Activated CD4-positive, alpha-beta T cell treated with anti-CD3 and anti-CD28 coated beads for 24 hours (primary cell): ENCODE measurements at places on chromosomes 13 and 19.

DNA sequence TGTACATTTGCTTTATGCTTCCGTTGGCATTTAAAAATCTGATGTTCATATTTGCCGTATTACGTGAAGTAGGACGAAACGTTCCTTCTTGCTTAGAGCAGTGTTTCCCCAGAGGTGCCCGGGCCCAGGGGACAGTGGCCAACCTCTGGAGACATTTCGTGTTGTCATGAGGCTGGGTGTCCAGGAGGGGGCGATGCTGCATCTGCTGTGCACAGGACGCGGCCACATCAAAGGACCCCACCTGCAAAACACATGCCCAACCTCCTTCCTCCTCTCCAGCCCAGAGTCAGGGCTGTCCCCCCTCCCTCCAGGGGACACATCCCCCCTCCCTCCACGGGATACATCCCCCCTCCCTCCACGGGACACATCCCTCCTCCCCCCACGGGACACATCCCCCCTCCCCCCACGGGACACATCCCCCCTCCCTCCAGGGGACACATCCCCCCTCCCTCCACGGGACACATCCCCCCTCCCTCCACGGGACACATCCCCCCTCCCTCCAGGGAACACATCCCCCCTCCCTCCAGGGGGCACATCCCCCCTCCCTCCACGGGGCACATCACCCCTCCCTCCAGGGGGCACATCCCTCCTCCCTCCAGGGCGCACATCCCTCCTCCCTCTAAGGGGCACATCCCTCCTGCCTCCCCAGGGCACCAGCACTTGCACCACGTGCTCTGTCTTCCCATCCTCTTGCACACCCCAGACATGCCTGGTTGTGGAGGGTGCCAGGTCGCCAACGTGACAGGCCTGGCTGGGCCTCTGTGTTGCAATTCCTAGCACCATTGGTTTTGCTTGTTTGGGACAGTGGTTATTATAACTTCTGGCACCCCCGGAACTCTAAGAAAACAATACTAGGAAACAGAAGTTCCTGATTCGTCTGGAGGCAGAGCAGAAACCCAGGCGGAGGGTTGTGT is 46.7 kb downstream of the GAS6 start:
- DNase-seq, result peak; percentile 89

- no peak for DNase-seq
Observed at GRCh38 chr13:91660076-91660415, 261.6 kb downstream of the GPC5 start.

DNA sequence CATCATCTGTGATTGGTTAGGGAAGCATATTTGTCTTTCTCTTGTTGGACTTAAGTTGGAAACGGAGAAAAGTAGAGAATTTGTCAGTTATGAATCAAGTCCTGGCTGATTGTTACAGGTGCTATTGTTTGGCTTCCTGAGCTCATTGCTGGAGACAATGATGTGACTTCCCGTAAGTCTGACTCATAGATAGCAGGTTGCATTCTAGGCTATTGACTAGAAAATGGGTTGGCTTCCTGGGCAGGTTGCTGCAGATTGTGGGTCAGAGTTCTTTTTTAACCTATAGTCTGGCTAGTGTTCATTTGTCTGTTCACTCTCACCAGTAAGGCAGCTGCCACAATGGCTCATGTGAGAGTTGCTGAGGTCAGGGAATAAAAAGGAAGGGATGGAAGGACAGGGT is 101.5 kb downstream of the CCNA1 start:
- DNase-seq, result no peak

- no peak for DNase-seq
Observed at GRCh38 chr13:59674616-59675015, 489.1 kb downstream of the DIAPH3 start.

- DNase-seq, result no peak
Observed at GRCh38 chr19:6278740-6279619, 795 bp downstream of the MLLT1 start.

DNA sequence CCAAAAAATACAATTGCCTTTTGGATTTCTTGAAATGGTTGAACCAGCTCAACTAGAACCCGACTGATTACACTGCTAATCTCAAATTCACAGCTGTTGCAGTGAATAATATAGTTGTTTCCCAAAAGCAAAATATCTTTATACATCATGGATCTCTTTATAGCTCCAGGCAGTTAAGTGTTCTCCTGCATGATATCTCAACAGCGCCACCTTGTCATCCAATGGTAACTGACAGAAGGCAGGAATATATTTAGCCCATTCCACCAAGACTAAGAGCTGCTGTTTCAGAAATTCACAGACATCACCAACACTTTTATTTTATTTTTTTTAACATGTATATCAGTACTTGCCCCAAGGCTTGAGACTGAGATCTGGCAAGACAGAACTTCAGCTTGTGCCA is 1141.0 kb upstream of the PRR20A start:
- no peak for DNase-seq

- no peak for DNase-seq
Observed at GRCh38 chr13:113305208-113305607, 8.2 kb downstream of the LAMP1 start.

DNA sequence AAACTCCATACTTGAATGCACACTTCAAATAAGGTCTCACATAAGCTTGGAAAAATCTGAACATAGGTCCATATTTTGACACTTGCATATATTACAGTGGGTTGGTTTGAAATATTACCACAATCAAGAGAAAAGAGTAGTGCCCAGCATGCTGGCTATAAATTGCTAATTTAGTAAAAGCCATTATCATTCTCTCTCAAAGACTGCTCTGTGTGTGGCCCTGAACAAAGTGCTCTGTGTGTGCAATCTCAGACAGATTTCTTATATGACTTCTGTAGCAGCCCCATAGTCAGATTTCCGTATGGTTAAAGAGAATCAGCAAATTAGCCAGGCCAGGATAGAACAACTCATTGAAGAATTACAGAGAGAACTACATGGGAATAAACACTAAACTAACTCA is 78.2 kb downstream of the LIG4 start:
- DNase-seq, result no peak

DNA sequence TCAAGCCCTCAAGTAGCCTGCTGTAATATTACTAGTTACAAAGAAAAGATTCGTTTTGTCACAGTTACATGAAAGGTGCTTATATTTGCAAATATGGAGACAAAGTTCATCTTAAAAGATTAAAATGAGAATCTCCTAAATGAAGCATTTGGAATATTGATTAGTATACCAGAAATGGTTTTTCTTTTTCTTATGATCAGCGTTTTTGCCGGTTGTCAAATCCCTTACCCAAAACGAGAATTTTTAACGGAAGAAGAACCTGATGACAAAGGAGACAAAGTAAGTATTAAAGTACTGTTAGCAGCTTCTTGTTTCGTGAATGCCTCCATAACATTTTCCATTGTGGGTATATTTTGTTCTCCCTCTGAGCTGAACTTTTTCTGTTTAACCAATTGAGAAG is 147.1 kb downstream of the CDK8 start:
- no peak for DNase-seq

DNA sequence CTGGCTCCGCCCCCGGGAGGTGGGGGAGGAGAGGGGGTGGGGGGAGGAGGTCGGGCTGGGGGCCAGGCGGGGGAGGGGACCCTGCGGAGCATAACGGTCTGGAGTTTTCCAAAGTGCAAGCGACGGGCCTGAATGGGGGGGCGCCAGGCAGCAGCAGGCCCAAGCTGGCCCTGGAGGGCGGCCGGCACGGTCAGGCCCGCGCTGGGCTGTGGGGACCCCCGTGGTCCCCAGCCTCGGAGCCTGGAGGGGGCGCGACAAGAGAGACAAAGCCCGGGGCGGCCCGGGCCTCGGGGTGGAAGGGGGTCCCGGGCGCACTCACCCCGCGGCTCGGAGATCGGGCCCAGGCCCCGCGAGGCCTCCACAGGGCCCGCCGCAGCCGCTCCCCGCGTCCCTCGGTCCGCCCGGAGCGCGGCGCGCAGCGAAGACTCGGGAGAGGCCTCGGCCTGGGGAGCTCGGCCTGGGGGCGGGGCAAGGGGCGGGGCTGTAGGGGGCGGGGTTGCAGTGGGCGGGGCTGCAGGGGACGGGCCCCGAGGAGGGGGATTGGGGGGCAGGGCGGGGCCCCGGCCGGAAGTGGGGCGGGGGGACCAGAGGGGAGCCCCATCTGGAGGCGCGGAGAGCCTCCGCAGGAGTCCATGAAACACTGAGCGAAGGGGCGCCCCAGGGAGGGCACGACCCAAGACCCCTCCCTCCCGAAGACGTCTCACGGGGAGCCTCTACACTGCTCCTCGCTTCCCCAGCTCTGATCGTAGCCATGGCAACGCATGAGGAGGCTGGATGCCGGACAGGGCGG is 47.6 kb downstream of the PTPRS start:
- peak; percentile 45 for DNase-seq

DNA sequence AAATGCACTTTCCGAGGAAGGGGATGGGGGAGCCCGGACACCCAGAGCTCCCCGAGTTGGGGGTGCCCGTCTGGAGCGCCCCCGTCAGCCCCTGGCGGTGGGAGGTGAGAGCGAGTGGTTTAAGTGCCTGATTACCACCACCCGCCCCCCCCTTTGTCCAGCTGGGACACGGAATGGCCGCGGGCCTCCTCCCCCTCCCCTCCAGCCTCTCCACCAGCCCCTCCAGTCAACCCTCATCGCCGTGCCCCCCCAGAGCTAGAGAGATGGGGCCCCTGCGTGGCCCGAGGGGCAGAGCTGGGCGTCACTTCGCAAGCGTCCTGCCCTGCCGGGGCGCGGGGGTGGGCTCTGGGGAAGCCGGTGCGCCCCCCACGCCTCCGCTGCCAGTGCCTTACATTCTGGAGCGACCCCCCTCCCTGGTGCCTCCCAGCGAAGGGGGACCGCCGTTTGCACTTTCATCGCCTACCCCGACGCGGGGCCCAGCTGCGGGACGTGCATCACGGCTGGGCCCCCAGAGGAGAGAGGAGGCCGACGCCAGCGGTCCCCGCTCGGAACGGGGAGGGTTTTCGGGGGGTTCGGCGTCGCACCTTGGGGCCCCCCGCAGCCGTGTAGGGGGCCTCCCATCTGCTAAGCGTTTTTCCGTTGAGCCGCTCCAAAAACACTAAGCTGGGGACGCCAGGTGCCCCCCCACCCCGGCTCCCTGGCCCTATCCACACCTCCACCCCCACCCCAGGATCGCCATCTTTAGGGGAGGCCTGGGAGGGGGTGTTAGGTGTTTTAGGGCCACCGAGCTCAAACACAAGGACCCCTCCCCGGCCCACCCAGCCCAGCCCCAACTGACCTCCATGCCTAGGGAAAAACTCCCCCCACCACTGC is 16.4 kb downstream of the SMIM24 start:
- DNase-seq, result no peak
